ENCODE measurements at places on chromosomes 13 and 19.

DNA sequence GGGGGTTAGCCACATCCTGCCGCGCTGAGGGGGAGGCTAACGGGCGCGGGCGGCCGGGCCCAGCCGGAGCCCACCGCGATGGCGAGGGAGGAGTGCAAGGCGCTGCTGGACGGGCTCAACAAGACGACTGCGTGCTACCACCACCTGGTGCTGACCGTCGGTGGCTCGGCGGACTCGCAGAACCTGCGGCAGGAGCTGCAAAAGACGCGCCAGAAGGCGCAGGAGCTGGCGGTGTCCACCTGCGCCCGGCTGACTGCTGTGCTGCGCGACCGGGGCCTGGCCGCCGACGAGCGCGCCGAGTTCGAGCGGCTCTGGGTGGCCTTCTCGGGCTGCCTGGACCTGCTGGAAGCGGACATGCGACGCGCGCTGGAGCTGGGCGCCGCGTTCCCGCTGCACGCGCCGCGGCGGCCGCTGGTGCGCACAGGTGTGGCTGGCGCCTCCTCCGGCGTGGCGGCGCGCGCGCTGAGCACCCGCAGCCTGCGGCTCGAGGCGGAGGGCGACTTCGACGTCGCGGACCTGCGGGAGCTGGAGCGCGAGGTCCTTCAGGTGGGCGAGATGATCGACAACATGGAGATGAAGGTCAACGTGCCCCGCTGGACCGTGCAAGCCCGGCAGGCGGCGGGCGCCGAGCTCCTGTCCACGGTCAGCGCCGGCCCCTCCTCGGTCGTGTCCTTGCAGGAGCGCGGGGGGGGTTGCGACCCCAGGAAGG is 692 bp downstream of the RGS9BP start:
- no peak for DNase-seq

DNA sequence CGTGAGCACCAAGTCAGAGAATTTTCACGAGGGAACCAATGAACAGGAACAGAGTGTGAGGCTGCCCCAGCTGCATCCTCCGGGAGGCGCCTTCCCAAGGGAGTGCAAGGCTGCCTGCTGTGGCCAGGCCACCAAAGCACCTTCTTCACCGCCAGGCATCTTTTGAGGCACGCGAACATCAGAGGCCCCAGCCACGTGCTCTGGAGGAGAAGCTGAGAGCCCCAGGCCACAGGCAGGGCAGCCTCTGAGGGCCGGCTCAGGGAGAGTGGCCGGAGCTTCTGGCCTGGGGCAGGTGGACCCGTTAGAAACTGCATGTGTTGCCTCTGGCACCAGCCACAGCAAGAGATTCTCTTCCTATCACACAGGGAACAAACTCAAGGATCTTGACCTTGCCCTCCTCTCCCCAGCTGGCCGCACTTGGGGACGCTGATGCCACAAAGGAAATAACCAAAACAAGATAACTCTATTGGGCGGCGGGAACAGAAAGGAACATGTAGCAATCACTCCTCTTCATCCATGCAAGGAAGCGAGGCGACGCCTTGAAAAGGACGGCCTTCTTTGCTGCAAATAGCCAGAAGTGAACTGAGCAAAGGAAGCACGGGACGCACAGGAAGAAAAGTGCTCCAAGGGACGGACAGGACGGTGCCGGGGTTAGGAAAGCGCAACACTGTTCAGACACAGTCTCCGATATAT is 19.9 kb downstream of the GAS6 start:
- no peak for DNase-seq

DNA sequence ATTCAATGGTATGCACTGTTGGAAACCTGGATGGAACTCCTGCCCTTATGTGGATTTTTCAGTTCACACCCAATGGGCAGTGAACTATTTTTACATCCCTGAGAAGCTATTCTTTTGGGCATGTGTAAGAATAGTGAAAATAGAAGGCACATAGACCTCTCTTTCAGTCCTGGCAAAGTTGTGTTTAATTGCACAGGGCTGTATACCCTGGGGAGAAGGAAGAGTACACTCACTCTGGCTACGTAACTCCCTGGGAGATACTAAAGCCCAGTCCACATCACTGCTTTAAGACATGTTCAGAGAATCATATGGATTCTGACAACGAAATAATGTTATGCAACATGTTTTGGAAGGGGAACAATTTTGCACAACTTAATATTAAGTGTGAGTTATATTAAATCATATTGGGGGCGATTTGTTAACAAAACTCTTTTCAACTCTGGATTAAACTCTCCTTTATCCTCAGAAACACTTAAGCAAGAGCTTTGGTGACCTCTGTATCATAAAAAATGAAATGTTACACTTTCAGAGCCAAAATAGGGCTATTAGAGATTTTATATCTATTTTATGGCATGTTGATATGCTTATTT is 166.1 kb downstream of the DCT start:
- no peak for DNase-seq

GRCh38 chr13:37029617-37030016 is 29.0 kb downstream of the EXOSC8 start:
- DNase-seq = no peak

DNA sequence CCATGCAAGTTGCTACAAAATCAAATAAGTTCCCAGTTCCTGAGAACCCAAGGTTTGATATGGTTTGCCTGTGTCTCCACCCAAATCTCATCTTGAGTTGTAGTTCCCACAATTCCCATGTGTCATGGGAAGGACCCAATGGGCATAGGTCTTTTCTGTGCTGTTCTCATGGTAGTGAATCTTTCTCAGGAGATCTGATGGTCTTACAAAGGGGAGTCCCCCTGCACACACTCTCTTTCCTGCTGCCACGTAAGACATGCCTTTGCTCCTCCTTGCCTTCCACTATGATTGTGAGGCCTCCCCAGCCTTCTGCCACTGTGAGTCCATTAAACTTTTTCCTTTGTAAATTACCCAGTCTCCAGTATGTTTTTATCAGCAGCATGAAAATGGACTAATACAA is 28.5 kb upstream of the TSHZ3 start:
- no peak for DNase-seq

DNA sequence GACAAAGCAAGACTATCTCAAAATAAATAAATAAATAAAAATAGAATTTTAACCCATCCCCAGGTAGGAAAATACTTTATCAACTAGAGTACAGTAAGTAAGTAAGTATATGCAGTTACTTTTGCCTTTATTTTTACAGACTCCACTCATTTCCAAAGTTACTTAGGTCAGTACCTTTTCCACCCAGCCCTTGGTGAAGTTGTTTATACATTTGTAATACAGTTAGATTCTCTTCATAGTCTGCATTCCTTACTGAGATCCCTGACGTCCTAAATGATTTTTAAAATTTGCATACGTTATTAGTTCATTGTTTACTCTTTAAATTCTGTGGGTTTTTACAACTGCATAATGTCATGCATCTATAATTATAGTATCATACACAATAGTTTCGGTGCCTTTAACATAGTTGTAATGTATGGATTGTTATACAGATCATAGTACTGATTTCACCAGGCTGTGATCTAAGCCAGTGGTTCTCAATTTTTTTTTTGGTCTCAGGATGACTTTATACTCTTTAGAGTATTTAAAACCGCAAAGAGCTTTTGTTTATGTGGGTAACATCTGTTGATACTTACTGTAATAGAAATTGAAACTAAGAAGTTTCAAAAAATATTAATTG is 10.4 kb downstream of the SETDB2 start:
- DNase-seq = peak; percentile 71

- no peak for DNase-seq
These were observed 178.9 kb downstream of the UGGT2 start for GRCh38 chr13:95874286-95874685.

Measured in activated CD4-positive, alpha-beta T cell treated with anti-CD3 and anti-CD28 coated beads, Interleukin-2, amount 50 U/mL, for 16 hours (primary cell).